Hematopoietic multipotent progenitor cell treated with erythropoietin and hydrocortisone succinate and interleukin-3 and kit ligand, for 15 days (in vitro differentiated cells): ENCODE measurements at places on chromosomes 6 and 20.

DNA sequence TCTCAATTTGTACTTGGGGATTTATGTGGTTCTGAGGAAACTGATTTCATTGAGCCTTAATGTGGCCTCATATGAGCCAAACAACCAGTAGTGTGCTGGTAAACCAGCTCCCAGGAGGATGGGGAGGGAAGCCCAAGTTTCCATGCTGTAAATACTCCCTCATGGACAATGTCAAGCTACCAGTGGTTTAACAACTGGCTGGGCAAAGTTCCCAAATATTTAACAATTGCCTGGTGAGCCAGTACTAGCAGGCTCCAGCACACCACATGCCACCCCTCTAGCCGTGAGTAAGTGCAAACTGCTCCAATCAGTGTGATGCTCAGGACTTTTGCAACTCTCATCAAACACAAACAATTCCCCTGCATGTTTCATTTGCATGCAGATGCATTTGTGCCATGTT lies 19.2 kb upstream of the CDKN1A start:
- DNase-seq: no peak

GRCh38 chr6:20169786-20170185 lies 42.5 kb downstream of the MBOAT1 start:
- DNase-seq: no peak

DNA sequence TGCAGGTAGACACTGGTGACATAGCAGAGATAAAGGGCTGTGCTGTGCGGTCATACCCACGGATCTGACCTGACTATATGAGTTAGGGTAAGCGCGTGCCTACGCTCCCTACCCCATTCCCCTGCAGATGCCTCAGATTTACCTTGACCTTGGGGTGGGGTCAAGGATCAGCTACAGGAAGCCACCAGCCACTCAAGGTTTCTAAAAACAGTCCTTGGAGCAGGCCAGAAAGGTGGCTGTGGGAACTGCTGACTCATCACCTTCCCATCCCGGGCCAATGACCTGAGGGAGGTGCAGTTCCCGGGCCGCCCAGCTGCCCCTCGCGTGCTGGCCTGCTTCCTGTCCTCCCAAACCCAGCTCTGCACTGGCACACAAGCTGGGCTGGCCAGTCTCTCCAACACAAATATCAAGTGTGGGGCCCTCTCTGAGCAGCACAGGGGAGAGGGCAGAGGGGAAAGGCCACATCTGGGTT lies 23.0 kb downstream of the KCNK5 start:
- no peak for DNase-seq

DNA sequence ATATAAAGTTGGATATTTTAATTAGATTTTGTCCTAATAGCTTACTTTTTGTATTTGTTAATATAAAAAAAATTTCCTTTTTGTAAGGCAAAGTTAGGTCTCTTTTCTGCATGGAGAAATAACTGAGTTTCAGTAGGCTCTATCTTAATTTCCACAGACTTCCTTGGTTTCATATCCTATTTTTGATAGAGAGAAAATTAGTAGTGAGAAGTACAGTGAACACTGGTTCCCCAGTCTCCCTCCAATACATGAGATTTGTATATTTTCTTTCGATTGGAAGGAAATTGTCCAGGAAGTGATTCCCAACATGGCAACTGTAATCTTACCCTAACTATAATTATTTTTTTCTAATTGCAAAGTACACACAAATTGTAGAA lies 26.4 kb downstream of the TRIM27 start:
- DNase-seq: no peak

GRCh38 chr20:19317237-19318069 lies 105.0 kb downstream of the SLC24A3 start:
- DNase-seq: no peak

DNA sequence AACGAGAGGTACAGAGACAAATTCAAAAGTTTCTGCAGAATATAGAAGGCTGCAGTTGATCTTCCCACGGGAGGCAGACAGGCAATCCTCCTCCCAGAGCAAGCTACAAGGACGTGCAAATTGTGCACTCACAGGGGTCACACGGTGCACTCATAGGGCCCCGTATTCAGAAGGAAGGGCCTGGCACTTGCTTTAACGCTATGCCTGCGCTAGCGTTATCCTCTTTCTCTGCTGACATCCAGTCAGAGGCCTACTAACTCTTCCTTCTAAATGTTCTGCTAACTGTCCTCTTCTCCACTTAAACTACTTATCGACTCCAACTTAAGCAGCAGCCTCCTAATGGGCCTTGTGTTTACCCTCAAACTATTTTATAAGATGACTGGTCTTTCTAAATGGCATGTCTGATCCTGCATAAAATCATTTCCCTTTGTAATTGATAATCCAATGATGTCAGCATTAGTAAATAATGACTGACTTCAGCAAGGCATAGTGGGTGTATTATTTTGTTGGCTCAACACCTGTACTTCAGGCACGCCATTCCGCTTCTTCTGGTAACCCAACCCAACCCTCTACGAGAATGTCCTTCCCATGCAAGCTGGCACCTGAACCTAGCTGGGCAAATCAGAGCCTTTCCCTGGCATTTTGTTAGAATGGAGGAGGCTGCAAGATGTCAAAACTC lies 2.2 kb downstream of the IFNGR1 start:
- DNase-seq: no peak

GRCh38 chr6:129748212-129748900 lies 38.4 kb upstream of the ARHGAP18 start:
- DNase-seq: no peak

GRCh38 chr20:13995841-13996240 lies 525 bp downstream of the MACROD2 start:
- no peak for DNase-seq

DNA sequence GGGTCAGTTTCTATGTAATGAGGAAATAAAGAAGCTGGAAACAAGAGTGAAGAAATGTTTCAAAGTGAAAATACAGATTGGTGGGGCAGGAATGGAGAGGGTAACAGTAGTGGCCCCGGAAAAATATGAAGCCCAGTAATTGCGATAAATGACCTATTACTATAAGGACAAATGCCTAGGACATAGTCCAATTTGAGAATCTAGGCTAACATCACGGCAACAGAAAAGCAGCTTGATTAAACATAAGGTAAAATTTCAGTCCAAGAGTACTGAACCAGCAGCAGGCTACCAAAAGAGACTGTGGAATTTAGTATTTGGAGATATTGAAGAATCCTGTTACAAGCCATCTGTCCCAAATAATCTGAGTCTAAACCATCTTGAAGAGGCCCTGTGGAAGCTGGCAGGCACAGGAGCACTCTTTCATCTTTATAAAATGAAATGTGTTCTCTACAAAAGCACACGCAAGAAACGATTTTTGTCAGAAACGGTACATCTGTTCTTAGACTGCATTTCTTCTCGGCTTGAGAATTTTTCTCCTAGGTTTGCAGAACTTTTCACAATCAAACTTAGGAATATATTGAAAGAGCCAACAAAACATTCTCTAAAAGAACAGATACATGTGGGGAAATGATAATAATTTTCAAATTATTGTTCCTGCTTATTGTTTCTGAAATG lies 49.3 kb downstream of the ELOVL5 start:
- DNase-seq: no peak

- DNase-seq: no peak
These were observed 243.8 kb upstream of the FOXQ1 start for GRCh38 chr6:1068068-1068467.
